Right ventricle myocardium inferior (tissue), 1 donor: ENCODE measurements at places on chromosomes 1 and 21. TPM values are rescaled to one million over a fixed set of nuclear protein-coding genes. Genes with fewer than 3 reads are reported as not detected.

DNA sequence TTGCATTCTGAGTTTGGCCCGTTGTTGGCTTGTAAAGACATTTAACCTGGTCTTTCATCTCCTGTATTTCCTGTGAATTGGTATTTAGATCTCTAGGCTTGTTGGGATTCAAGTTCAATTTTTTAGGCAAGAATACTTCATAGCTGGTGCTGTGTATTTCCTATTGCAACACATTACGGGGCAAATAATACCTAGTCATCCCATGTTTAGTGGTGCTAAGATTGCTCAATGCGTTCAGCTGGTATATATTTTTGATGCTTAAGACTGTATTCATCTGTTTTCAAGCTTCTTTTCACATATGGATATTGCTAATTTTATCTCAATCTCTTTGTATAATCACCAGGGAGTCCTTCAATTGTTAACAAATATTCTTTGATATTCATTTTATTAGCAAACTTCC is 87.5 kb upstream of the ZBTB18 start:
- DNase-seq = no peak

DNA sequence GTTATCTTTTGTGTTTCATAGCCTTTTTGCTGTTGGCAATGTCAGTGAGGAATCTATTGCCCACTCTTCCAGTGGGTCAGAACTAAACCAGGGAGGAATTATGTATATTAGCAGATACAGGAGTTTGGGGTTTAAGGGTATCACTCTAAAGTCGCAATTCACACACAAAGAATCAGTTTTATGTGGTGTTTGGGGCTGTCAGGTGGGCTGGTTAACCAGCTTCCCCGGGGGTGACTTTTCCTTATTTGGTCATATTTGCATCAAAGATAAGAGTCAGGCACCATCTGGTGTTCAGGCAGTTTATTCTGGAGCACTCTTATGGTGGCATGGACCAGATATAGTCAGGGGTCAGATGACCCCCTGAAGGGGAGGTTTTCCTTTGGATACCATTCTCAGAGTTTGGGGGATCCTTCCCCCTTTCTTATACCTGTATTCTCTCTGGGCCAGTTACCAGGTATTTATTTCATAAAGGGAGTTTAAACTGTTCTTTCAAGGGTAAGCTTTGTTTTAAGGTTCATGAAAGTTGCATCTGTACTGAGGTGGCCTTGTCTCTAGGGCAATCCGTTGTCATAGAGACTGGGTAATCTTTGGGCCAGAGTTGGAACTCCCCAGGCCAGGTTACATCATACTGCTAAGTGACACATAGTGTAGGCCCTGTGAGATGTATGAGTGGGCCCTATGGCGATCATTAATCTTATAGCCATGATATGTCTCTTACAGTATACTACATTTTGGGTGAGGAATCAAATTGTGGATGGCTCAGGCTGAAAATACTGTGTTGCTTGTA is 148.2 kb downstream of the RWDD3 start:
- DNase-seq = no peak

GRCh38 chr1:186976700-186977099 is 148.0 kb downstream of the PLA2G4A start:
- no peak for DNase-seq

DNA sequence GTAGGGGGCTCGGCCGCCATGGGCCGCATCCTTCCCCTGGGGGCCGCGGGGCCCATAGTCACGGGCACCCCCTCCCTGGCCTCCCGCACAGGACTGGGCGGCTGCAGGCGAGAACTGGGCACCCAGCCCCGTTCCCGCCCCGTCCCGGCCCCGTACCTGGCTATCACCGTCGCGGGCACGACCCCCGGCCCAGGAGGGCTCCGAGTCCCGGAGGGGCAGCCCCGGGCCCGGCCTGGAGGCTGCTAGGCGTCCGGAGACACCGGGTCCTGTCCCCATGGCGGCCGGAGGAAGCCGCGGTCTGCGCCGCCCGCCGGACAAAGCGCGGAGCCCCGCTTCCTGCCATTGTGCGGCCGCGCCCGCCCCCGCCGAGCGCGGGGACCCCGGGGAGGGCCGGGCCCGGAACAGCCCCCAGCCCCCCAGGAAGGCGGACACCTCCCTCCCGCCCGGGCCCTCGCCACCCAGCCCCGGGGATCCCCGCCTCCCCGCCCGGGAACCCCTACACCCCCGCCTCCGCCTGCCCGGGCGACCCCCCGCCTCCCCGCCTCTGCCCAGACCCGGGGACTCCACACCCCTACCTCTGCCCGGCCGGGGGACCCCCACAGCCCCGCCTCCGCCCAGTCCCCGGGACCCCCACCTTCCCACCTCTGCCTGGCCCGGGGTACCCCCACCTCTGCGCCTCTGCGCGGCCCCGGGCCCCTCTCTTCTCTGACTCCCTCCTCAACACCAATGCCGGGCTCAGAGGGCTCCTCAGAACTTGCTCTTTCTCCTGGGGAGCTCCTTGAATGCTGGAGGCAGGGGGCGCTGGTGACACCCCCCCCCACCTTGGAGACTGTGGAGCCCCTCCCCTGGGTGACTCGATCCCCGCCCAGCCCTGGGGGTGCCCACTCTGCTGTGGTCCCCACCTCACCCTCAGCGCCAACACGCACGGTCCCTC is 6.0 kb downstream of the PLEKHG5 start:
- DNase-seq = no peak

DNA sequence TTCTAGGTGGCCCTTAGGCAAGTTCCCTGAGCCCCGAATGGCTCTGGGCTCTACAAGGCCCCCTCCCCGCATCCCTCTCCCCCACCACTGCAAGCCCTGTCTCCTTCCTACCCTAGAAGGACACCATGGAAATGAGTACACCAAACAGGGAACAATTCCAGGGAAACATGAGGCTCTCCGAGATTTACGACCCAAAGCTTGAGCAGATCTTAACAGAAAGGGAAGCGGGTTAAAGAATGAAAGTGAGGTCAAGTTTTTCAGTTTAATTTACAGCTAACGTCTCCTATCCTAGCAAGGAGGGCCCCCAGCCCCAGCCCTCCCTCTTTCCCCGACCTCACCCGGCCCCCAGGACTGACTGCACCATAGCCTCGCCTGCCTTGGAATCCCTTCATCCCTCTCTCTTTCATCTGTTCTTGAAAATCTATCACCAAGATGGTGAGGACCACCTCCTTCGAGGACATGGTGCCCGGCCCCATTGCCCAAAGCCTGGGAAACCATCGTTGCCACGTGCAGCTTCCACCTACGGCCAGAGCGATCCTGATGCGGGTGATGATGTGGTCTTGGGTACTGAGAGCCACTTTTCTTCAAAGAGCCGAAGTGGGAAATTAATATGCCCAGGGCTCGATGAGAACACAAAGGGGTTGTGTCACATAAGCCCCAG is 30.5 kb downstream of the SIM2 start:
- no peak for DNase-seq

DNA sequence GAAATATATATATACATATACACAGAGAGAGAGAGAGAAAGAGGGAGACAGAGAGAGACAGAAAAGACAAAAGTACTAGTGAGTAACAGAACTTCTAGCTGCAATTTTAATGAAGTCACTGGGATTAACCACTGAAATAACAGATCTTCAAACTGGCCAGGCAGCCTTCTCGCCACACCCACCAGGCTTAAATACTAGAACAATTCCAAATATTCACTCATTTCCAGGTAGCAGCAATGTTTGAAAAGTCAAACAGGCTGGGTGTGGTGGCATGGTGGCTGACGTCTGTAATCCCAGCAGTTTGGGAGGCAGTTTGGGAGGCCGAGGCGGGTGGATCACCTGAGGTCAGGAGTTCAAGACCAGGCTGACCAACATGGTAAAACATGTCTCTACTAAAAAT is 5.2 kb downstream of the PRDX1 start:
- no peak for DNase-seq

DNA sequence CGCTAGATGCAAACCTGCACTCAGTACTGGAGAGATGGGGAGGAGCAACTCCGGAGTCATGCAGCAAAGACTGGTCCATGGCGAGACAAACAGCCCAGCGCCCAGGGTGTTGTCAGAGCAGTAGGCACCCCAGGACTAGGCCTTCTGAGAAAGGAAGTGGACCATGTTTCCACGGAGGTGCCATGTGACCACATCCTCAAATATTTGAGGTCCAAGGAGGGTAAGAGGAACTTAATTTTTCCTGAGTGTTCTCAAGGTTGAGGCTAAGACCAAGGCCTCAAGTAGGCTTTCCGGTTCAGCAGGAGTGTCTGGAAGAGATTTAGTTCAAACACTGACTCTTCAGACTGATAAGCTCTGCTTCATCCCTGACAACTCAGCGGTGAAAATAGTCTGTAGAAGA is 186.2 kb downstream of the RHOU start:
- peak; percentile 72 for DNase-seq

DNA sequence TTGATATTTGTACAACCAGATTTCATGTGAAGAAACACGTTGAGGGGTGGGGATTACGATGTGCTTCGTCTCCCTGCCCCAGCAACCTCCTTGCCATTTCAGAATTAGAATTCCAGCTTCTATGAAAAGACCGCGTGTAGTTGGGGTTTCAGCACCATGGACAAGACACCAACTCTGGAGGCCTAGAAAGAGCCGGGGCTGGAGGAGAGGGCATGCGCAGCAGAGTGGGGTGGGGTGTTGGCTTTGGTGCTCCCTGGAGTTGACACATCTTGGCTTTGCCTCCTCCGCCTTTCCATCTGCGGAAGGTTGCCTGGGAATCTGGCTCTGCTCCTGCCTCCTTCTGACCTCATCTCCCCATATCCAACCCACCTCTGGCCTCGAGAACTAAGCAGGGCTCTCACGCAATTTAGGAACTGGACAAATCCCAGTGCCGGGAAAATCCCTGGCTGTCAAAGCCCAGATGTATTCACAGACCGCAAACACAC is 11.8 kb downstream of the HTR6 start:
- DNase-seq = peak; percentile 76

DNA sequence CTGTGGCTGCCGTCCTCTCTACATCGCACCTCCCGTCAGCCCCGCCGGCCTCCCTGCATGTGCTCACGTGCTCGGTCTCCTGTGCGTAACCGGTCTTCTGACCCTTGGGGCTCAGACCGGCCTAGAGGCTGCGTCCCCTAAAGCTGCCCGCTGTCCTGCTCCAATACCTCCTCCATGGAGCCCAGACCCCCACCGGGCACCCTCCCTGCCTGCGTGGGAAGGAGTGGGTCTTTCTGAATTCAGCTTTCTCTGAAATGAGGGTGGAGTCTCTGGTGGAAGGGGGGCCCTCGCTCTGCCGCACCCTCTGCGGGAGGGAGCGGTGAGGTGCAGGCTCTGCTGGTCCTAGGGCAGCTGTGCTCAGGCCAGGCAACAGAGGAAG is 18.7 kb upstream of the POFUT2 start:
- DNase-seq = no peak

DNA sequence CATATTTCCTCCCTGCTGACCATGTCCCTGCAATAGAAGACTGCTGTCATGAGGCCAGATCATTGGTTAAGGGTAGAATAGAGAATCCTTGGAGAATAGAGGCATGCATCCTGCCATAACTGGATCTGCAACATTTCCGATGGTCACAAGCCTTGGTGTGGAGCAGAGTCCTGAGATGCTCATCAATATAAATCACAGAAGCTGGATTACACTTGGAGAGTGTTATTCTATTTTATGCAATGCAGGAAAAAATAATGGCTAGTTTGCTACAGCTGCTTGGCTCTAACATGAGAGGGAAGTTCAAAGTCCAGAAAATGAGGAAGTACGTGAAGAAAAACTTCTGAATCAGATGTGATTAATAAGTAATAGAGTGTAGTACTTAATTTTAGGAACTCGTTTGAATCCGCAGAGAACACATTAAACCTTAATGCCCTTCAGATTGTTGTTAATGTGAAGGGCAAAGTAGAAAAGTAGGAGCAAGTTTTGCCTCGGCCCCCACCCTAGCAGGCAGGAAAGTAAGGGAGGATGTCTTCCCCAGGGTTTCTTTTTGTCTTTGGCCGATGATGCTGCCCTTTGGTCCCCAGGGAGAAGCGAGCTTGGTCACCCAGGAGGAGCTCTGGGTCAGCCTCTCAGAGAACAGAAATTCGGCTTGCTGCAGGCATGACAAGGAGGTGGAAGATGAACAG is 59.5 kb downstream of the KCNK1 start:
- no peak for DNase-seq

Gene FLG2
- not detected for total RNA-seq

Gene C1orf21
- 54.5 TPM for total RNA-seq

Gene SH2D5
- total RNA-seq = not detected

Gene ACADM
- 378 TPM for total RNA-seq
